MV-4-11 (cell line): ENCODE measurements at places on chromosomes 12 and 14.

DNA sequence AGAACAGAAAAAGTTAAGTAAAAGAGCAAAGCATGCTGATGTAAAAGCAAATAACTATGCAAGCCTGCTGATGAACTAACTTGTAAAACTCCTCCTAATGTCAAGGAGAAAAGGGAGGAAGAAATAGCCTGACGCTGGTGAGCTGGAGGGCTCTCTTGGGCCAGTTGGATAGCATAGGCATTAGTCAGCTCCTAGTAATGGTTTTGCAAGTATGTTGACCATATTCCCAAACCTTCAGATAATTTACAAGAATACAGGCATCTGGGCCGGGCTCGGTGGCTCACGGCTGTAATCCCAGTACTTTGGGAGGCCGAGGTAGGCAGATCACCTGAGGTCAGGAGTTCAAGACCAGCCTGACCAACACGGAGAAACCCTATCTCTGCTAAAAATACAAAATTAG is 871.4 kb downstream of the C12orf50 start:
- DNase-seq, result no peak

GRCh38 chr14:98909251-98909944 is 362.6 kb downstream of the BCL11B start:
- peak; percentile 33 for DNase-seq

- no peak for DNase-seq
These were observed 29.5 kb upstream of the FBXO34 start for GRCh38 chr14:55241673-55242072.

GRCh38 chr12:123813349-123813748 is 51.2 kb downstream of the DNAH10 start:
- DNase-seq, result no peak

DNA sequence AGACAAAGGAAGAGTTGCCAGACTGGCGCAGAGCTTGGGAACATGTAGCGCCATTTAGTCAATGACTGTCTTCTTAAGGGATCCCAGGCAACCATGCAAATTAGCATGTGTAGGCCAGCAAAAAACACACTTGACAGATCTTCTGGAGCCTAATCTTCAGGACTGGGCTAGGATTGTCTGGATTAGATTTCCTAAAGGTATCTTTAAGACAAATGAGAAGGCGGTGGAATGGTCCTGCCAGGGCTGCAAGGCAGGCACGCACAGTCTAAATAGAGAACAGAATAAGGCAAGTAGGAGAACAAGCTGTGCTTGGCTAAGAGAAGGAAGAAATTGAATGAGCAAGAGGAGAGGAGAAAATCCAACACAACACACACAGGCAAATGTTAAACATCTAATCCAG is 80.0 kb downstream of the CIT start:
- no peak for DNase-seq

- DNase-seq, result no peak
These were observed 584 bp upstream of the RFX4 start for GRCh38 chr12:106582249-106582591.

GRCh38 chr12:116876151-116876869 is 4.9 kb downstream of the HRK start:
- DNase-seq, result no peak

DNA sequence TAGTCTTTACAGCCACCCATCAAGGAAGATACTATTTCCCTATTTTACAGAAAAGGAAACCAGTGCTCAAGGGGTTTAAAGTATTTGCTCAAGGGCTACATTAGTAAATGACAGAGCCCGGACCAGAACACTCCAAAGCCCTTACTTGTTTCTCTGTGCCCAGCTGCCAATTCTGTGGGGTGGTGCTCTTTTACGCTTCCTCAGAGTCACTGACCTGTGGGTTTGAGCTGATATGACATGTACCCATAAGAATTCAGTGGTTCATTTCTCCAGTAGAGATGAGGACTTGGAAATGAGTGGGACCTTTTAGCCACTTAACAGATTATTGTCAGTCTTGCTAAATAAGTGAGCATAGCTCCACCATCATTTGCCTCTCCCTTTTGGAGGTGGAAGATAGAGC is 37.4 kb upstream of the NKX2-8 start:
- DNase-seq, result peak; percentile 0

DNA sequence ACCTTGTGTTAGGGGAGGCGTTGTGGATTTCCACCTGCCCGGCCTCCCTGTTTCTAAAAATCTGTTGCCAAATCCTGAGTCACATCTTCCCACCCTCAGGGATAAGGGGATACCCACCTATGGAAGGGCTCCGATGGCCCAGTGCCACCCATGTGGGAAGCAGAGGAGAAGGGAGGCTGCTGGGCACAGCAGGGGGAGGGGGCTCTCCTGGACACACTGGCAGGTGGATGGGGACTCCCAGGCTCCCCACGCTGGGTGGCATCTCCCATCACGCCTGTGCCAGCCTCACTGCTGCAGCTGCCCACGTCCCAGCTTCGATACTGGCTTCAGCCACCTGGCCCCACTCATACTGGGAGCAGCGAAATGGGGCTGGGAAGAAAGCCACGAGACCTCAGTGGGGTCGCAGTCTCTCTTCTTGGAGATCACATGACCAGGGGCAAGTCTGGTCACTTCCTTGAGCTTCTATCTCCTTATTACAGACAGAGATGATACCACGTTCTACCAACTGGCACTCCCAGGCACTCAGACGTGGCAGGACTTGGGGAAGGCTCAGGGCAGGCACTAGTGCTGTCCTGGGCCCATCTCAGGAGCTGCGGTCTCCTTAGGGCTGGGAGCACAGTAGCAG is 72.2 kb downstream of the PITPNM2 start:
- DNase-seq, result no peak

DNA sequence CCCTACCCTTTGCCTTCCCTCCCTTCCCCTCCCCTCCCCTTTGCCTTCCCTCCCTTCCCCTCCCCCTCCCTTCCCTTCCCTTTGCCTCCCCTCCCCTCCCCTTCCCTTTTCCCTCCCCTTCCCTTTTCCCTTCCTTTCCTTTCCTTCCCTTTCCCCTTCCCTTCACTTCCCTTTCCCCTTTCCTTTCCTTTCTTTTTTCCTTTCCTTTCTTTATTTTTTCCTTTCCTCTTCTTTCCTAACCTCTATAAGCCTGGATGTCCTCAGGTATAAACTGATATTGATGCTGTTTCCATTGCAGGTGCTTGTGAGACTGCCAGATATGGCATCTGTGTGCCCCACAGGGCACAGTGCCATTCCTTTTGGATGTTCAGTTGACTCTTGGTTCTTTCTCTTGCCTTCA is 163.2 kb downstream of the ESRRB start:
- DNase-seq, result no peak

DNA sequence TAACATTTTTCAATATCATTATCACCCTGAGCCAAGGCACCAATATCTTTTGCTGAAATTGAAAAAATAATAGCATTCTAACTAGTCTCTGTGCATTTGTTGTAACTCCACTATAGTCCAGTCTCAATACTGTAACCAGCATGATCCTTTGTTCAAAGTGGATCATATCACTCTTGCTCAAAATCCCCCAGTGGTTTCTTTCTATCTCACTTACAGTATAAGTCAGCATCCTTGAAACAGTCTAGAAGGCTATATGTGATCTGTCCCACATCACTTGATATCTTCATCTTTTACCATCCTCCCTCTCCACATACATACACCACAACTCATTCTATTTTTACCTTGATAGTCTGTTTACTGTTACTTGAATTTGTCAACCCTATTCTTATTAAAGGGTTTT is 435.7 kb downstream of the CCER1 start:
- DNase-seq, result no peak

GRCh38 chr12:98744680-98745079 is 99.6 kb downstream of the APAF1 start:
- DNase-seq, result no peak

- DNase-seq, result no peak
These were observed 21.0 kb upstream of the PPP1R13B start for GRCh38 chr14:103868242-103868897.

DNA sequence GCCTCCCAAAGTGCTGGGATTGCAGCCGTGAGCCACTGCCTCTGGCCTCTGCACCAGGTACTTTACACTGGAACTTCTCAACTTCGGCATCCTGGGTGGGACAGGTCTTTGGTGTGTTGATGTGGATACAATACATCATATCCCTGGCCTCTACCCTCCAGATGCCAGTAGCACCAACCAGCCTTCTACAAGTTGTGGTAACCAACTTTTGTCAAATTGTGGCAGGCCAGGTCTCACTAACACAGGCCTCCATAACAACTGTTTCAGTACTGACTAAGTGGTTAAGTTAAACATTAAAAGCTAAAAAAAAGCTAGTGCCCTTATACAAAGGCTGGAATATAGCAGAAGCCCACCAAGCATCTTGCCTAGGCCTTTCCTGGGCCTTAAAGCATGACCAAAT is 232.9 kb downstream of the PCNX1 start:
- DNase-seq, result no peak

GRCh38 chr14:55303125-55303499 is 31.9 kb downstream of the FBXO34 start:
- DNase-seq, result no peak

- DNase-seq, result no peak
These were observed 7.9 kb upstream of the GPRC5A start for GRCh38 chr12:12883369-12884001.

DNA sequence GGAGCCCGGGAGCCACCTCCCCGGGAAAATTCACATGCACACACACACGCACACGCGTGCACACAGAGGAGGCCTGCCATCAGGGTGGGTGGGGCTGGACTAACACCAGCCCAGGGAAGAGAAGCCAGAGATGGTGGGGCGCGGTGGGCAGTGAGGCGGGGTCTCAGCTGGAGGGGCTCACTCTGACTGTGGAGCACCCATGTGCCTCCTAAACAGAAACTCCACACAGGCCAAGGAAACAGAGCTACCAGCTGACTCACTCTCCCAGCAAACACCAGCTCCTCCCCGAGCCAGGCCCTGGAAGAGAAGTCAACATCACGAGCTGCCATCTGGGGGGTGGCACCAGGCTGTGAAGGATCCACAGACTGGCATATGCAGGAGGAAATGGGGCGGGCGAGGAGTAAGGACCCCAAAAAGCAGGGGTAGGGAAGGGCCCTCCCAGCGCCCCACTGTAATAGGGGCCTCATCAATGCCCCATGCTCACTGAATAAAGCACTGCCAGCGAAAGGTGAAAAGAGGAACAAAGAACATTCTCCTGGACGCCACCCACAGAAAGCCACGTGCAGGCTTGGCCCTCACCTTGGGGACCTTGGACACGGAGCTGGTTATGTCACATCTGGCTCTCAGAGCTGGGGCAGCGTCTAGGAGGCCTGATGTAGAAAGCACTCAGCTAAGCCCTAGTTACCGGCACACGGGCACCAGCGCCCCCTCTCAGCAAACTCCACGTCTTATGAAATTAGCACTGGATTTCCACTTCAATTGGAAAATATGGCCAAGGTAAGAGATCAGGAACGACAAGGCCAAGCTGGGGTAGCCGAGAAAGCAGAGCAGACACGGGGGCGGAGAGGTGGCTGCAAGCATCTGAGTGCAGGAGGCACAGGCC is 8.4 kb upstream of the INF2 start:
- peak; percentile 60 for DNase-seq

GRCh38 chr14:77474479-77475177 is 16.7 kb downstream of the AHSA1 start:
- no peak for DNase-seq

- DNase-seq, result peak; percentile 28
These were observed 37.0 kb upstream of the FBXO33 start for GRCh38 chr14:39469094-39469710.

DNA sequence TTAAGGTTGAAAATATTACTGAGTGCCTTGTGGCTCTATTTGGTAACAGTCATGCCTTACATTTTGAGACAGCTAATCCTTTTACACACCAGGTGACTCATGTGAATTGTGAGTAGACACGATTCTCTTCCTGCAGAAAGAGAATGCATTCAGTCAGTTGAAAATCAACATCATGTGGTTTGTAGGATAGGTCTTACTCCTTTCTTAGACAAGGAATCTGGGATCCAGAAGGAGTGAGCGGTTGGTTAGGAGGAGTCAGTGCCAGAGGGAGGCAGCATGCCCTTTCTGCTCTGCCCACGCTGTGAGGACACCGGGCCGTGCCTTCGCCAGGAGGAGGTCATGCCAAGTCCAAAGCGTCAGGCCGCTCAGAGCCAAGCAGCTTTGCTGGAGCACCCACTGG is 47.6 kb downstream of the TRAF3 start:
- no peak for DNase-seq

DNA sequence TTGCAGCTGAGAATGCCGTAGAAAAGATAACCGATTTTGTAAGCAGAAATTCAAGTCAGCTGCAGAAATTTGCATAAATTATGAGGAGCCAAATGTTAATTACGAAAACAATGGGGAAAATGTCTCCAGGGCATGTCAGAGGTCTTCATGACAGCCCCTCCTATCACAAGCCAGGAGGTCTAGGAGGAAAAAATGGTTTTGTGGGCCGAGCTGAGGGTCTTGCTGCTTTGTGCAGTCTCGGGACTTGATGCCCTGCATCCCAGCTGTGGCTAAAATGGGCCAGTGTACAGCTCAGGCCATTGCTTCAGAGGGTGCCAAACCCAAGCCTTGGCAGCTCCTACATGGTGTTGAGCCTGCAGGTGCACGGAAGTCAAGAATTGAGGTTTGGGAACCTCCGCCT is 131.2 kb upstream of the PDE3A start:
- DNase-seq, result no peak

DNA sequence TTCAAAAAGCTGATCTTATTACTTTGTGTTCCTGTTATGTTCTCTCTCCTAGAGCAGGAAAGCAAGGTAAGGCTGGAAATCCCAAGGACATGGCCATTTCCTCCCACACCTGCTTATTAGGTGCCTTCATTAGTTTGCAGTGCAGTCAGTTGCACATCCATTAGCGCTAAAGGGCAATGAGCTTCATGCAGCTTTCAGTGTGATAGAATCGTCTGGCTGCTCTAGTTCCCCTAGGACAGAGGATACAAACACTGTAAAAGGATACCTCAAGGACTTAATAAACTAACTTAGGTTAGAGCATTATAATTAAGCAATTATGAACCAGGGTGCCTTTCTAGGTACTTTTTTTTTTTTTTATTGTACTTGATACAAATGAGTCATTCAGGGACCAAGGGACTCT is 21.1 kb downstream of the TMEM117 start:
- DNase-seq, result no peak

DNA sequence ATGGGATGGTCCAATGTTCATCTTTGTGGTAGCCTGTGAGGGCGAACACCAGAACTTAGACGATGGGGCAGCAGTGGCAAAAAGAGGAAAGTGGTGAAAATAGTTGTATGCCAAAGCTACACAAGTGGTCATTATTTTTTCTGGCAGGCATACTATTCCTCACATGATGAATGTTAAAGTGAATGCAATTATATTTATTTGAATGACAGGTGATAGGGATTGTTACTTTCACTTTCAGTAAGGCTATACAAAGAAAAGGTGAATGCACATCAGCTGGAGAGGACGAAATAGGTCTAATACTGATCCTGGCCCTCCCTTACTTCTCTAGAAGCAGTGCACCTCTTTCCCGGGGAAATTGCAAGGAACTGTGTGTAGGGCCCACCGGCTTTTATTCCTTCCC is 470.1 kb downstream of the TMTC2 start:
- no peak for DNase-seq

DNA sequence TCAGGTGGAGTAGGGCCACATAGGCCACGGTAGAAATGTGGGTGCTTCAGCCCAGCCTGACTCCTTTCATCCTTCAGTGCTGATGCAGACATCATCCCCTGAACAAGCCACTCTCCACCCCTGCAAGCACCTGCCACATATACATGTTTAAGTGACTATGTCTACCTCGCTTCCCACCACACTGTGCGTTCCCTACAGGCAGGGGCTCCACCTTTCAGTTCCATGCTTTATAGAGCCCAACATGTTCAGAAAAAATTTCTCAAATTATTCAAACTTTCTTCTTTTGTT is 11.6 kb downstream of the SLC7A7 start:
- DNase-seq, result no peak
